ENCODE measurements at places on chromosomes 11 and 22.

GRCh38 chr11:117809236-117810055 lies 12.4 kb upstream of the DSCAML1 start:
- no peak for DNase-seq

DNA sequence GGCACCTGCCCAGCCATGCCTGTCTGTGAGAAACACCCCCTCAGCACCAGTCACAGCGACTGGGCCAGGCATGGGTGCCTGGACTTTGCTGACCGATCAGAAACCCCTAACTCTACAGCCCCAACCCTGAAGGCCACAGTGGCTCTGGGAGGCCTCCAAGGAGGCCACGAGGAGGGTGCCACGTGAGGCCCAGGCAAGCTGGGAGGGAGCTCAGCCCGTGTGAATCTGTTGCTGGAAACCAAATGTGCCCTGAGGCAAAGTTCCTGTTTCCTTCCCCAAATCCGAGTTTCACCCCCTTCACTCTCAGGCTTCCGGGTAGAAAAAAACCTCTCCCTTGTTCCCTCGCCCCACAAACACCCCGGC lies 1.3 kb downstream of the UNC93B1 start:
- no peak for DNase-seq

GRCh38 chr11:73380331-73380730 lies 4.1 kb downstream of the RELT start:
- DNase-seq, result no peak

DNA sequence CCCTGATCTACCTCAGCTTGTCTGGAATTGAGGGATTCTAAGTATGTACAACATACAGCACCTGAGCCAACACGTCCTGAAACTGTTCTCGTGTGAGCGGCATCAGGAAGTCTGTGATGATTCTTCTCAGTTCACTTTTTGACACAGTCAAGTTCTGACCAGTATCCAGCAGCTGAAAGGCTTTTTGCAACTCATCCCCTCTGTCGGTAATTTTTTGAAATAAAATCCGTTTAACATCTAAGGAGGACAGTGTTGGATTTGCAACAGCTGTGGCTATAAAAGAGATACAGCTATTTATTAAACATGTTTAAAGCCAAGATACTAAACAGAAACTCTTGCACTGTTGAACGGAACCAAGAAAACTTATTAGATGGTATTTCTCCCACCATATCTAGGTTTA lies 39.3 kb downstream of the EFCAB6 start:
- no peak for DNase-seq

GRCh38 chr11:62923601-62924411 lies 2.6 kb upstream of the CHRM1 start:
- DNase-seq, result no peak

- no peak for DNase-seq
Measured at GRCh38 chr22:17794726-17795542, 20.7 kb upstream of the BID start.

DNA sequence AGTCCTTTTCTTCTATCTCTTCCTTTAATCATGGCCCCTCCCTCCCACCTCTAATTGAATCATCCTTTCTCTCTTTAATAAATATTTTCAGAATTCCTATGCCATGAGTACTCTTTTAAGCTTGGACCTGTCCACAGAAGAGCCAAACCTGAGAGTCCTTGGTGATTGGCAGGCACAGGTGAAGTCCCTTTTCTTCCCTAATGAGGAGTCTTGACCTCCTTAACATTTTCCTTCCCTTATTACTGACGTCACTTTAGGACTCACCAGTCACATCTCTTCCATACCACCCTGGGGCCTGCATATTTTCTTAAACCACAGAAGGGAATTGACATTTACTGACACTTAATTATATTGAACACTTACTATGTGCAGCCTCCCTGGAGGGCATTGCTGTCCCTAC lies 41.0 kb upstream of the RASSF10 start:
- DNase-seq, result no peak

GRCh38 chr11:121418625-121419114 lies 33.4 kb upstream of the SORL1 start:
- no peak for DNase-seq

GRCh38 chr22:39318507-39319283 lies 728 bp downstream of the RPL3 start:
- DNase-seq, result no peak

DNA sequence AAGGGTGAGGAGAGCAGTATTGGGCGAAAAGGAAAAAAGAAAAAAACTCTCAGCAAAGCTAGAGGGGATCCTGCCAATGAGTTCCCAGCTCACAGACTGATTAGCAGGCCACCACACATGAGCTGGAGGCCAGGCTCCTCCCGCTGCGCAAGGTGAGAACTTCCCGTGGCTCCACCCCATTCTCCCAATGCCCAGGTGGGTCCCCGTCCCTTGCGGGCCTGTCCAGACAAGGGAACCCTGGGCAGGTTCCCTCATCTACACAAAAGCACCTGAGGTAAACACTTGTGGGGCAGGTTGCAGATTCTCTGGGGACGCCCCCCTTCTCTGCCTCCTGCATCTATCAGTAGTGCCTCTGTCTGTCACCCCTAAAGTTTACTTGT lies 46.5 kb downstream of the CDPF1 start:
- DNase-seq, result no peak
